ENCODE measurements at places on chromosomes 2 and 18.

DNA sequence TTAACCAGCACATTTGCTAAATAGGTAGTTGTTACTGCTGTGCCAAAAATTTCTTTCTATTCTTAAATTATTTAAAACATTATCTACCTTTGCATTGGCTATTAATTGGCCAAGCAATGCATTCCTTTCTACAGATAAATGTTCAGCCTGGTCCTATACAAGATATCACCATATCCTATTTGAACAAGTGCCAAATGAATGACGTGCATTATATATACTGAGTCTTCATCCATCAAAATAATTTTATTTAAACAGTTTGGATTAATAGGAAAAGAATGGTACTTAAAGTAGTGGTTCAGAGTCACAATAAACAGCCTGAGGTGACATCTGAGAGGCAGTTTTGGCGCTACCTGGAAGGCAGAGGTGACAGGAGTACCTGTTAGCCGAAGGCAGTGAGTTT is 230.1 kb upstream of the EPAS1 start:
- no peak for DNase-seq

DNA sequence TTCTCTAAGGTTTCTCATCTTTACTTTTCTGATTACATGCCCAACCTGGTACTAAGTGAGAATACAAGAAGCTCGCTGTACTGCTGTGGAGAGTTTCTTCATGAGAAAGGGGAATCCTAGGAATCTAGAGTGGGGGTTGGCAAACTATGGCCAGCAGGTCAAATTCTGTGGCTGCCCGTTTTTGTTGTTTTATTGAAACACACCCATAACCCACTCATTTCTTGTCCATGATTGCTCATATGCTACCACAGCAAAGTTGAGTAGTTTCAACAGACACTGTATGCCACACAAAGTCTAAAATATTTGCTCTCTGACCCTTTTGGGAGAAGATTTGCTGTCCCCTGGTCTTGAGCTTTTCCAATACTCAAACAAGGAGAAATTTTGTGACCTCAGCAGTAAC is 58.8 kb downstream of the C2orf74 start:
- DNase-seq, result no peak

DNA sequence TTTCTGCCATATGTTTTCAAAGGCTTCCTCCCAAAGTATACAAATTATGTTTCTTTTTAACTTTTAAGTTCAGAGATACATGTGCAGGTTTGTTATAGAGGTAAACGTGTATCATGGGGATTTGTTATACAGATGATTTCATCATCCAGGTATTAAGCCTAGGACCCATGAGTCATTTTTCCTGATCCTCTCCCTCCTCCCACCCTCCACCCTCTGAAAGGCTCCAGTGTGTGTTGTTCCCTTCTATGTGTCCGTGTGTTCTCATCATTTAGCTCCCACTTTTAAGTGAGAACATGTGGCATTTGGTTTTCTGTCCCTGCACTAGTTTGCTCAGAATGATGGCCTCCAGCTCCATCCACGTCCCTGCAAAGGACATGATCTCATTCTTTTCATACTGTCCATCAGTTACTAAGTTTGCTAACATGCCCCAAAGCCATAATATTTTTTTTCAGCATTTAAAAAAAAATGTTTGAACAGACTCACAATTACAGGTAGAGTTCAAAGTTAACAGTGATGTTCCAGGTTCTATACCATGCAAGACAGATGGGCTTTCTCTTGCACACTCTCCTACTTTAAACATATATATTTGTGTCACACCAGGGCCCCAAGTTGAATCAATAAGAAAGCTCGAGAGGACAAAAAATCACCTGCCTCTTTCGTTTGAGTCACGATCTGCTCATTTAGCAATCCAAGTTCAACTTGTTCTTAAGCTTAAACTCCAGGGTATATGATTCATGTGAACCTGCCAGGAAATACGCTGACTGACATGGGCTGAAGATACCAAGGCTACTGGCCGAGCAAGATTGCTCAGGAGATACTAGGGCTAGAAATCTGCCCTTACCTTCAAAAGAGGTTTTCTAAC is 77.6 kb downstream of the AP1S3 start:
- DNase-seq, result no peak

- DNase-seq, result no peak
These were observed 1.3 kb upstream of the RSAD2 start for GRCh38 chr2:6876309-6876708.

DNA sequence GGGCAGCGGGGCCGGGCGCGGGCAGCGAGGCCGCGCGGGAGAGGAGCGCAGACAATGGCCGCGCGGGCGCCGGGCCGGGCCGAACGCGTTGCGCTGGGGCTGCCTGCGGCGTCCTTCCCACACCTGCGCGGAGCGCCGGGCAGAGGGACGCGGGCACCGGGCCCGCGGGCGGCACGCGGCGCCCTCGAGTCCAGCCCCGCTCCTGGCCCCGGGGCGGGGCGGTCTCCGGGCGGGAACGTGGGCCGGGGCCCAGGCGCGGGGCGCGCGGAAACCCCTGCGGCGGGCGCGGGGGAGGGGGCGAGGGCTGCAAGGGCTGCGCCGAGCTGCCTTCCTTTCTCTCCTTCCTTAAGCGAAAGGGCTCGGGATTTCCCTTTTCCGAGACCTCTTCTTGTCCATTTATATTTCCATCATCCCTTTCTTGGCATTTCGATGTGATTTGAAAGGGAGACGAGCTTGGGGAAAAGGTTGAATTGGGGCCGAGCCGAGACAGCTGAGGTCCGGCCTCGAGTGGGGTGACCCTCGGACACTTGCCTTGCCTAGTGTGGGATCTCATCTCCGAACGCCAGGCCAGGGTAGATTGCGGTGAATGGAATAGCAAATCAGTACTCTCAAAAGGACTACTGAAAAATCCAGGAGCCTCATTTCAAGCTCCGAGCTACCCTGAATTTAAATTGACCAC is 676 bp downstream of the KLHL23 start:
- no peak for DNase-seq

DNA sequence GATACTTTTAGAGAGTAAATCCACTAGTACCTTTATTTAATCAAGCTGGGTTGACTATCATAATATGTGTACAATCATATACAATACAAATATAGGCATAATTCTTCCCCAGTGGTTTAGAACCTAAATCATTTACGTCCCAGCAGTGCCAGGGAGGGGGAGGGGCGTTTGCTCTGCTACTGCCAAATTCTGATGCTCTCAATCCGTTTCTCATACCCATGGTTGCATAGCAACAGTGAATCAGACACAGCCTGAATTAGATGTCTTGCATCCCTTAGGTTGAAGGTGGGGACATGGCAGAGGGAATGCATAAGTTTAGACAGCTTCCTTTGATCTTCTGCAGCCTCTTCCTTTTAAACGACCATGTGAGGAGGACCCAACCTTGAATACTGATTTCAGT is 135.4 kb downstream of the ABCA12 start:
- no peak for DNase-seq

GRCh38 chr2:56285224-56285623 is 101.4 kb downstream of the CCDC85A start:
- no peak for DNase-seq

- no peak for DNase-seq
These were observed 573 bp downstream of the PAIP2B start for GRCh38 chr2:71226096-71226964.

DNA sequence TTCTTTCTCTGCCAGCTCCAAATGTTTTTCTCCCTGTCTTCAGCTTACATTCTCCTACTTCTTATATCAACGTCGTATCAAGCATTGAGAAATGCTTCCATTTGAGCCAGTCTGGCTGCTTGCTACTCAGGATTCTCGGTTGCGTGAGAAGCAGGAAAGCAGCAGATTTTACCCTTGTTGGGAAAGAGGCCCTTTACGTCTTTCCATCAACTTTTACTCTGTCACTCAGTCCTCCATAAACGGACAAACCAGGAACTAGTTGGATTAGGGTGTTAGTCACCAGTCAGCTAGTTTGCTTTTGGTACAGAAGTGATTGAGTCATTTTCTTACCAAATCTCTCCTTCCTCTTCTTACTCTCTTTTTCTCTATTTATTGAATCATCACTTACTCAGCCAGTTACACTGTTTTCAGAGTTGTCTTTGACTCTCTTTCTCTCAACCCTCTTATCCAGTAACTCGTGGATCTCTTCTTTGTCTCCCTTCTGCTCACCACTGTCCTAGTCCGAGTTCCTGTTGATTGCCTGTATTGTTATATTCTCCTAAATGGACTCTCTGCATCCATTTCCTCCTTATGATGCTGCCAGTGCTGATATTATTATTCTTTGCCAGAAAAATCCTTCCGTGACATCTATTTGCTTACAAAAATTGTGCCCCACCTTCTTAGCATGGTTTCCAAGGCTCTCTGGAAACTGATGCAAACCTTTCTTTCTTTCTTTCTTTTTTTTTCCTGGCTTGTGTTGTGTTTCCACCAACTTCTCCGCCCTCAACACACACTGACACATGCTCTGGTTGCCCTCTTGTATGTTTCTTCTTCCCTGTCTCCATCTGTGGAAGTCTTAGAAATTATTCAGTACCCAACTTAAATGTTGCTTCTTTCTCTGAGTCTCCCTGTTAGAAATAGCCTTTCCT is 61.5 kb downstream of the VRK2 start:
- no peak for DNase-seq

DNA sequence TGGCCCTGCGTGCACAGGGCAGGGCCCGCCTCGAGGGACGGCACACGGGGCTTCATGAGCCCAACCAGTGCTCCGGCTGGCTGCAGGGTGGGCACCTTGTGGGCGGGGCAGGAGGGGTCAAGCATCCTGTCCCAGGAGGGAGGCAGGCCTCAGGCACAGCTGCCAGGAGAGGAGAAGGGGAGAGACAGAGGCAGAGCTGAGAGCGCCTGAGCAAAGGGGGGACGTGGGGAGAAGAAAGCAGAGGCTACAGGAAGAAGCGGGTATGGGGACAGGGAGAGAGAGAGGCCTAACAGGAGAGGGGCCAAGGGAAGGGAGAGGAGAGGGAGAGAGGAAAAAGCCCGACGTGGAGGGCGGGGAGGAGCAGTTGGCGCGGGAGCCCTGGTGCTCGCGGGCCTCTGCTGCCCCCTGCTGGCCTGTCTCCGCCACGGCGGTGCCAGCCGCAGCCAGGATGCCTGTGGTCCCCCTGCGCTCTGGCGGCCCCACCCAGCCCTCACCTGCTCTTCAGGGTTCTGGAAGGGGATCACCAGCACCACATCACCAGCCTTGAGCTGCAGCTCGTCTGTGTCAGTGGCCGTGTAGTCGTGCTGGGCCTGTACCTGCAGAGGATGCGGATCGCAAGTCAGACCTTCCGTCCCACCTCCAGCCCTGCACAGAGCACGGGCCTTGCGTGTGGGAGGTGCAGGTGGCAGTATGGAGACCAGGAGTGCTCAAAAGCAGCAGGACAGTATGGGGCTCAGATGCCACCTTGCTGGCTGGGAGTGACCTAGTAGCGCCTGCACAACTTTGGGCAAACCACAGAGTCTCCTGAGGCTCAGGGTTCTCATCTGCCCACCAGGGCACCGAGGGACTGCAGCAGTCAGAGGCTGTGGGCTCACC is 56.8 kb downstream of the BIN1 start:
- peak; percentile 65 for DNase-seq

GRCh38 chr2:199468561-199469513 is 11.1 kb upstream of the SATB2 start:
- DNase-seq, result no peak

GRCh38 chr2:46555011-46555410 is 75.6 kb downstream of the TMEM247 start:
- DNase-seq, result no peak

- no peak for DNase-seq
These were observed 89.8 kb upstream of the SMIM21 start for GRCh38 chr18:75517286-75517685.

DNA sequence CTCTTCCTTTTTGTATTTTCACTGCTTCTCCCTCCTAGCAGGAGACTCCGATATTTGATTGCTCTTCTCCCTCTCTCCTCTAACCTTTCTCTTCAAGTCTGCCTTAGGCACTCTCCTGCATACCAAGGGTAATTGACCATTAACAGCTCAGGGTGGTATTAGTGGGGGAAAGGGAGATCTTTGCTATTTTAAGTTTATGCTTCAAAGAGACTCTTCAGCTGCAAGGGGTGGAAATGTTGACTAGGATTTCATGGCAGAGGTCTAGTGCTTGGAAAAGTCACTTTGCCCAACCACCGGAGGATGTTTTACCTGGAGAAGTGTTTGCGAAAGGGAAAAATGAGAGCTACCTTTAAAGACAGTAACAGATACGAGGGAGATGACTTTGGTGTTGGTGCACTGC is 453.7 kb downstream of the SLC4A3 start:
- no peak for DNase-seq

DNA sequence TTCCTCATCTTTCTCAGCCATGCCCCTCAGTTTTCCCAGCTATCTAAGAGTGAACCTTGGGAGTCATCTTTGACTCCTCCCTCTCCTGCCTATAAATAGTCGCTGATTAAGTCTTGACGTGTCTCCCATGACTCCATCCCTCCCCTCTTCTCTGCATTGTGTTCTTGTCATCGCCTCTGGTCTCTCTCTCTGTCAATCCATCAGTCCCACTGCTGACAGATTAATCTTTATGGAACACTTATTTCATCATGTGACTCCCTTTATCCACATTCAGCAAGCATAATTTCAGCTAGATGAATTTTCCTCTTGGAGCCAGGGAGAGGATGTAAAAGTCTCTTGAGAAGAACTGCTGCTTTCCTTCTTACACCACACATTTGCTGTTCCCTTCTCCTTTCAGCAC is 9.4 kb downstream of the ADAM23 start:
- DNase-seq, result no peak

DNA sequence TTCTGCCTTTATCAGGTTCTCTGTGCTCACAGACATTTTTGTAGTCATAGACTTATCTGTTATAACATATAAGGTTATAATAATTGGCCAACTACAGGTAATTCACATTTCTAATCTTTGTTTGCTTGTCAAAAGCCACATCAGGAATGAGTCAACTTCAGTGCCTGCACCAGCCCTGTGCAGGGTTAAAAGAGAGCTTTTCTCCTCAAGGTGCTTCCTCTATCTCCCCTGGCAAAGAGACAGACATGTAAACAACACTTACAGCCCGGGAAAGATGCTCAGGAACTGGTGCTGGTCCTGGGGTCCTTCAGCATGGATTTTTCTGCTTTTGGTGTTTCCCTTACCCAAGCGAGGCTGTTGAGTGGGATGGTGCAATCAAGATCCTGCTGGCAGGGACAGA is 7.7 kb upstream of the EHD3 start:
- no peak for DNase-seq

DNA sequence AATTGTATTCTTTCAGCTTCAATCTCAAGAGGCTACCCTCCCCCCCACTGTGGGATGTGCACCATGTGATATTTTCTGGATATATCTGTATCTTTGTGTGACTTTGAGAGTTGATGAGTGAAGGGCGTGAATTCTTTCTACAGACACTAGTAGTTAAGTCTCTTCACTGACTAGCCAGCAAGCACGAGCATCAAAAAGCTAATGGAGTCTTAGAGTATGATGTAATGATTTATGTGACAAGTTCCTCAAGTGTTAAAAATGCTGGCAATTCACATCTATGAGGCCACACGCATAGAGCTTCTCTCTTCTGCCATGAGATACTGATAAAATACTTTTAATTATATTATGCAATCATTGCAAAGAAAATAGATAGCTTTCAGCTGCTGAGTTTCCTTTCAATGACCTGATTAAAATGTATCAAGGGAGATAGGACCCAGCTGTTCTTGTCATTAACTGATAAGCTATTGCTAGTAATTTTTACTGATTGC is 304.8 kb downstream of the TRIB2 start:
- no peak for DNase-seq

GRCh38 chr2:64617631-64618151 is 36.0 kb downstream of the SERTAD2 start:
- no peak for DNase-seq

GRCh38 chr2:231364961-231365810 is 30.3 kb upstream of the B3GNT7 start:
- DNase-seq, result peak; percentile 56

Measured in tibial artery (tissue), 4 donors.